HCT116 (cell line): ENCODE measurements at places on chromosomes 3 and 15. TPM values are rescaled to one million over a fixed set of nuclear protein-coding genes. Genes with fewer than 3 reads are reported as not detected.

DNA sequence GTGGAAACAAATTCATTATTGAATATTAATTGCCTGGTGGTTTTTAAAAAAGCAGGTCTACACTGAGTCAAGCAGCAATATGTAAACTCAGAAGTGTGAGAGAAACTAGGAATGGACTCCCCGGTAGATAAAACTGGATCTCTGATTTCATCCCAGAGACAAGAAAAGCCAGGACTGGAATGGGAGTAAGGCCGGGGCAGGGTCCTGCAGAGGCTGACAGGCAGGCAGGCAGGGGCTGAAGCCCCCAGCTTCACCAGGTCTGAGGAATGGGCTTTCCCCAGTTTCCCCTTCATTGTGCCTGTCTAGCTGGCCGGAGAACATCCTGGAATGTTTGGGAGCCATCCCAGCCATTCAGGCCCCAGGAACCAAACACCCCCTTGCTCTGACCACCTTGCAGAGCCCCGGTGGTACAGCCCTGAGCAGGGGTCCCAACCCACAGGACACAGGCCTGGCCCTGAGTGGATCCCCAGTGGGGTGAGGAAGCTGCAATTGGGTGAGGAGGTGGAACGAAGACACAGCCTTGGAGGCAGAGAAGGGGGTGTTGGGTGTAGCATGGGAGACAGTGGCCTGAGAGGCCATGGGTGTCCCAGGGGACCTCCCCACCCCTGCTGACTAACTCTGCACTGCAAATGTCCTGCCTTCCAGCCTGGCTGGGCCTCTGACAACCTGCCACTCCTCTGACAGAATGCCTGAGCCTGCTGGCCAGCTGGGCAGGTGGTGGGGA lies 31.7 kb upstream of the XYLB start:
- no peak for DNase-seq
- no peaks in the 10 kb centered on the region for H3K4me1 ChIP-seq
- H3K27me3 ChIP-seq, result no peaks in the 10 kb centered on the region
- H3K27ac ChIP-seq, result no peak overlapping the region
- no peaks in the 10 kb centered on the region for H3K36me3 ChIP-seq
- H3K4me3 ChIP-seq, result no peak overlapping the region

- H3K4me1 ChIP-seq, result no peaks in the 10 kb centered on the region
- no peaks in the 10 kb centered on the region for H3K27me3 ChIP-seq
- no peak overlapping the region for H3K4me3 ChIP-seq
- no peaks in the 10 kb centered on the region for H3K36me3 ChIP-seq
These were observed 174.7 kb upstream of the SLC24A5 start for GRCh38 chr15:47945872-47946650.

- H3K4me3 ChIP-seq, result no peak overlapping the region
- DNase-seq, result no peak
- H3K36me3 ChIP-seq, result no peaks in the 10 kb centered on the region
- H3K27me3 ChIP-seq, result no peaks in the 10 kb centered on the region
These were observed 1120.1 kb downstream of the ROBO1 start for GRCh38 chr3:78647726-78648125.

GRCh38 chr3:125087768-125088391 lies 32.1 kb upstream of the HEG1 start:
- peaks cover 9% of the 10 kb centered on the region; the same call in 1 of the 2 replicates for H3K4me1 ChIP-seq
- no peak overlapping the region for H3K27ac ChIP-seq
- no peaks in the 10 kb centered on the region for H3K27me3 ChIP-seq
- peaks cover 7% of the 10 kb centered on the region; the same call in 1 of the 2 replicates for H3K36me3 ChIP-seq
- no peak for DNase-seq

DNA sequence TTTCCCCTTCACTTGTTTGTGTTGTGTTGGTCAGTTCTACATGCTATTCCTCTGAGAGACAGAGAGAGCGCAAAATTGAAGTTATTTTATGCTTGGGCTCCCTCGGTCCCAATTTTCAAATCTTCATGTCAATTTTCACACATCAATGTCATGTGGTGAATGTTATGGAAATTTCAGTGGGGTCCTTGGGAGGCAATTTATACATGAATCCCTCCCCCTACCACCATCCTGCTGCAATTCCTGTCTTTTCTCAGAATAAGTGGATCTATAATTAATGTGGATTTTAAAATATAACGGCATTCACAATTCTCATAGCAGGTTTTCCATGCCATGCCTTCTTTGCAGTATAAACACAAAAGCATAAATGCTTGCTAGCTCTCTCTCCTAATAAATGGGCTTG lies 499.9 kb downstream of the MCTP2 start:
- H3K4me3 ChIP-seq, result no peak overlapping the region
- H3K27me3 ChIP-seq, result no peaks in the 10 kb centered on the region
- H3K36me3 ChIP-seq, result no peaks in the 10 kb centered on the region
- no peak overlapping the region for H3K27ac ChIP-seq
- no peaks in the 10 kb centered on the region for H3K4me1 ChIP-seq

Gene GBE1
- total RNA-seq, result 27.7 TPM

Gene ANKRD34C
- total RNA-seq, result not detected

DNA sequence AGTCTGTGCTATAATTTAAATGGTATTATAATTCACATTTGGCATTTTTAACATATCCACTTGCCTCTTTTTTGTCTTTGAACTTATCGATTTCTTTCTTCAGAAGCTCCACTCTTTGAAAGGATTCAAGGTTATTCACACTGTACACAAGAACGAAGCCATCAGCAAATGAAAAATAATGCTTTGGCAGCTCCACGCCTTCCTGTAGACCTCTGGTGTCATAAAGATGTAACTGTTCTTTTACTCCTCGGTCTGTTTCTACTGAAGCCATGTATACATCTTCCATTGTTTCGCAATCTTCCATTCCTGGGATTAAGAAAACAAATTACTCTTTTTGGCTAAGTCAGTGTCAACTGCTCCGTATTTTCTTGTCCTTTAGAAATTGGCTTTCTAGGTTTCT lies 16.0 kb downstream of the NKIRAS1 start:
- no peak for DNase-seq
- H3K4me1 ChIP-seq, result no peaks in the 10 kb centered on the region
- H3K27ac ChIP-seq, result no peak overlapping the region
- H3K27me3 ChIP-seq, result no peaks in the 10 kb centered on the region

Gene XIRP1
- not detected for total RNA-seq

- H3K4me3 ChIP-seq, result no peak overlapping the region
- H3K27ac ChIP-seq, result no peak overlapping the region
- DNase-seq, result no peak
- no peaks in the 10 kb centered on the region for H3K4me1 ChIP-seq
- H3K27me3 ChIP-seq, result no peaks in the 10 kb centered on the region
These were observed 605.4 kb upstream of the NR2F2 start for GRCh38 chr15:95724908-95725633.

Gene GANC
- total RNA-seq, result 13.1 TPM

DNA sequence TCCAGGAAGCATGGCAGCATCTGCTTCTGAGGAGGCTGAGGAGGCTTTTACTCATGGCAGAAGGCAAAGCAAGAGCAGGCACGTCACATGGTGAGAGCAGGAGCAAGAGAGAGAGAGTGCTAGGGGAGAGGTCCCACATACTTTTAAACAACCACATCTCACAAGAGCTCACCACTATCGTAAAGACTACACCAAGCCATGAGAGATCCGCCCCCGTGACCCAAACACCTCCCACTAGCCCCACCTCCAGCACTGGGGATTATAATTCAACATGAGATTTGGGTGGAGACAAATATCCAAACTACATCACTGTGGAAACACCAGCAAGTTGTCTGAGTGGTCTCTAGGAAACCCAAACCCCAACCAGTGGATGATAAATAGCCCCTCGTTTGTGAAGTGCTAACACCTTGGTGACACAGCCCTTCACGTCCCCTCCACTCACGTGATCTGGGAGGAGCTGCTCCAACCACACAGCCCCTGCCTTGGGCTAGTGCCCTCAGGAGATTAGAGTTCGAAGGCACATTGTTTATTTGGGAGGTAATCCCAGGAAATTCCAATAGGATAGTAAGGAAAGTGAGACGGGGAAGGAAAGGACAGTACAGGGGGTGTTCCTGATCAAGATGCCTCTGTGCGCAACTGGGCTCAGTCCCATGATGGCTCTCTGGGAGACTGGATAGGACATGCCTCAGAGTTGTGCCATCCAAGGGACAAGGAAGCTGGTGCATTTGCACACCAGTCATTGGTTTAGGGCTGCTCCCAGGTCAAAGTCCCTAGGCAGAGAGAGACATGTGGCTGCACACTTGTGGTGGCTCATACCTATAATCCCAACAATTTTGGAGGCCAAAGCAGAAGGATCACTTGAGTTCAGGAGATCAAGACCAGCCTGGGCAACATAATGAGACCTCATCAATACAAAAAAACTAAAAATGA lies 80.6 kb upstream of the CTNNB1 start:
- no peak for DNase-seq
- H3K4me1 ChIP-seq, result peaks cover 16% of the 10 kb centered on the region
- no peak overlapping the region for H3K4me3 ChIP-seq
- no peak overlapping the region for H3K27ac ChIP-seq

GRCh38 chr3:14405360-14406238 lies 3.2 kb downstream of the SLC6A6 start:
- peaks cover 56% of the 10 kb centered on the region for H3K4me1 ChIP-seq
- peaks cover 11% of the 10 kb centered on the region; the same call in 1 of the 2 replicates for H3K36me3 ChIP-seq
- DNase-seq, result no peak
- H3K27ac ChIP-seq, result no peak overlapping the region
- H3K27me3 ChIP-seq, result no peaks in the 10 kb centered on the region
- H3K4me3 ChIP-seq, result no peak overlapping the region

GRCh38 chr3:49937090-49937489 lies 2.9 kb upstream of the RBM6 start:
- no peak overlapping the region for H3K27ac ChIP-seq
- DNase-seq, result no peak
- peaks cover 5% of the 10 kb centered on the region; the same call in 1 of the 2 replicates for H3K4me1 ChIP-seq
- no peak overlapping the region for H3K4me3 ChIP-seq

- H3K27ac ChIP-seq, result no peak overlapping the region
- H3K36me3 ChIP-seq, result 0 out of 2 replicates have a peak, but pooled peaks cover 6% of the 10 kb centered on the region
- H3K4me3 ChIP-seq, result no peak overlapping the region
- H3K4me1 ChIP-seq, result no peaks in the 10 kb centered on the region
- H3K27me3 ChIP-seq, result no peaks in the 10 kb centered on the region
These were observed 17.6 kb downstream of the ACAD11 start for GRCh38 chr3:132641837-132642538.

Gene PLXNB1
- 35.6 TPM for total RNA-seq

- no peak within 1 kb of the TSS; the same call in 1 of the 2 replicates for H3K4me3 ChIP-seq
- no peaks in the 10 kb centered on the region for H3K36me3 ChIP-seq
- H3K27me3 ChIP-seq, result peaks cover 13% of the 10 kb centered on the region; the same call in 1 of the 2 replicates
- no peak for DNase-seq
These were observed at the start of gene INSYN1 for GRCh38 chr15:73753250-73754130. Gene INSYN1 (minus strand): TSS chr15:73753351. CDS start chr15:73751130, 2,221 bp downstream.

DNA sequence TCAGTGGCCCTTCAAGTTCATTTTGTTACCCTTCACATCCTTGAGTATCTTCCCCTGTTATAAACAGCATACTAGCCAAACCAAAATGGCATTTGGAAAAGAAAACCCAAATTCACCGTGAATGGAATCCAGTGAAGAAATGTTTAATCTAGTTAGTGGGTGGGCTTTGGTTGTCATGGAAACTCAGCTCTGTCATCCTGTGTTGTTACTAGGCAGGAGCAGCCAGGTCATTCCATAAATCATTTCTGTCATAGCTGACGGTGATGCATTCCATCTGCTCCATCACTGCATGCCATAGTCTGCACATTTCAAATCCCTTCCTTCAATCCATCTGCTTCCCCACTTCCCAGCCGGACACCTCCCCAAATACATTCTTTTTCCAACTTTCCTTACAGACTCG lies 140.4 kb upstream of the CGNL1 start:
- H3K4me1 ChIP-seq, result no peaks in the 10 kb centered on the region
- no peaks in the 10 kb centered on the region for H3K27me3 ChIP-seq
- DNase-seq, result no peak
- H3K4me3 ChIP-seq, result no peak overlapping the region

Gene WDR76
- total RNA-seq, result 33.0 TPM

Gene CAND2
- total RNA-seq, result not detected

DNA sequence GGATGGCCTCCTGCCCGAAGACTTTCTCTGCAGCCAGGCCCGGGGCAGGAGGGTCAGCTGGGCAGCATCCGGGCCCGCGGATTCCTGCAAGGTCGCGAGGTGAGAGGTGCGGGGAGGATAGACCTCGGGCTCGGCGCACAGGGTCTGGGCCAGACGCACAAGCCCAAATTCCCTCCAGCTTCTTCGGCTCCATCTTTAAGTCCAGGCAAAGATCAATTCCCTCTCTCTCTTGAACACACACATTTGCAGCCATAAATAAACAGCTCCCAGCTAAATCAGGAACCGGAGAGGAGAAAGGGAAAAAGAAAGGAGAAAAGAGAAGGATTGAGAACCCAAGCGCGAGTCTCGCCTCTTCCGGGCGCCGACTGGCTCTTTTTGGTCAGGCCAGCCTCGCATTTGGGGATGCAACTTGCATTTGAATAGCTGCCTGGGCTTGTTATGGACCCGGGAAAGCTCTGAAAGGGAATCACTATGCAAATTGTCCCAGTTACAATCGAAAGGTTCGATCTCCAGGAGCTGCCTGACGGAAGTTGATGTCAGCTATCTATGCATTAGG lies 14.5 kb upstream of the ONECUT1 start:
- no peak for DNase-seq
- H3K27me3 ChIP-seq, result peaks cover 16% of the 10 kb centered on the region; the same call in 1 of the 2 replicates
- H3K4me3 ChIP-seq, result no peak overlapping the region
- H3K36me3 ChIP-seq, result no peaks in the 10 kb centered on the region
- no peak overlapping the region for H3K27ac ChIP-seq

Gene GHSR
- total RNA-seq, result not detected

DNA sequence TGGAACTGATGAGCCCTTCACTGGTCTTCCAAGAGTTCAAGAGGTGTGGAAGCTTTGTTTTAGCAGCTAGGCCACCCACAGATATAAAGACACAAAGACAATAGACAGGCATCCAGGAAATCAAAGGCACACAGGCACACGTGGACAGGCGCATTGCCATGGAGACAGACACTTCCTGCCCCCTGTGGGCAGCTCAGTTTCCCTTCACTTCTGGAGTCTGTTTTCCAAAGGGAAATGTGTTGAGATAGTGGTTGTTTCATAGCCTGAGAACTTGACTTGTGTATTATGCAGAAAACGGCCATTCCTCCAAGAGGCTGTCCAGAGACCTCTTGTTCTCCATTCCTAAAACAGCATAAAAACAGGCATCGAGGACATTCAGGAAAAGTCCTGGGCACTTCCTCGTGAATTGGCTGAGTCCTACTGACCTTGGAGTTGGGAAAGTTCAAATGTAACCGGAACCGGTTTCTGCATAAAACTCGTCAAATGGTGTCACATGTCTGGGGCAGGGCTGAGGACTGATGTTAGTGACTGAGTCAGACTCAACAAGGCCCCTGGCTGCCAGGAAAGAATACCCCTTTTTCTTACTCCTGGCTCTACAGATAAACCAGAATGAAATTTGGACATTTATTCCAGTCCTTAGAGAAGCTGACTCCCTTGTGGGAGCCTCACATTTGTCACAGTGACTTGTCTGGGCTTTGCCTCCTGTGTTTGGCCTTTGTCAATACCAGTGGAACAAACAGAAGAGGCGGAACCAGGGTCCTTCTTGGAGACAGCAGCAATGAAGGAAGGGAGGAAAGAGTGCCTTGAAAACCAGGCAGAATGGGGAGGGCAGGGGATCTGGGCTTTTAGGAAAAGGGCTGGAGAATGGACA lies 1.3 kb downstream of the ALPK3 start:
- H3K4me3 ChIP-seq, result no peak overlapping the region
- peaks cover 19% of the 10 kb centered on the region for H3K4me1 ChIP-seq
- DNase-seq, result no peak
- no peaks in the 10 kb centered on the region for H3K27me3 ChIP-seq

- H3K27me3 ChIP-seq, result no peaks in the 10 kb centered on the region
- no peak overlapping the region for H3K4me3 ChIP-seq
- H3K4me1 ChIP-seq, result no peaks in the 10 kb centered on the region
- H3K27ac ChIP-seq, result no peak overlapping the region
- no peaks in the 10 kb centered on the region for H3K36me3 ChIP-seq
These were observed 350.3 kb downstream of the DOCK3 start for GRCh38 chr3:51024765-51025632.
